A172 (cell line): ENCODE measurements at places on chromosomes 12 and 14.

GRCh38 chr14:69807192-69807591 is 10.2 kb upstream of the SLC10A1 start:
- no peak for DNase-seq

- DNase-seq, result no peak
These were observed 214.7 kb downstream of the PDZRN4 start for GRCh38 chr12:41402801-41403200.

GRCh38 chr14:98382662-98383061 is 889.3 kb downstream of the BCL11B start:
- no peak for DNase-seq

DNA sequence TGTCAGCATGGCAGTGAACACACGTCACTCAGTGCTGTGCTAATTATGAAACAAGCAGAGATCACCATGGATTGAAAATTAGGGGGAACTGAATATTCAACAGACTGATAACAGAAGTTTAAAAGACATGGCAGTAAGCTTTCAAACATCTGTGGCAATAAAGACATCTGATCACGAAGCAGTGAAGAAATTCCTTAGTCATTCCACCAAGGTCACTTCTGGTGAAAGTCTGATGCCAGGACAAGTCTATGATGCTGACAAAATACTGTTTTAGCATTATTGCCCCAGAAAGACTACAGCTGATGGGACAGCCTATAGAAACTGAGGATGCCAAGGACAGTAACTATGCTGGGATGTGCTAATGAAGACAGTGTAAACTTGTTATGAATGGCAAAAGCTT is 126.9 kb upstream of the RBM19 start:
- no peak for DNase-seq
